ENCODE measurements at places on chromosomes 12 and 14.

DNA sequence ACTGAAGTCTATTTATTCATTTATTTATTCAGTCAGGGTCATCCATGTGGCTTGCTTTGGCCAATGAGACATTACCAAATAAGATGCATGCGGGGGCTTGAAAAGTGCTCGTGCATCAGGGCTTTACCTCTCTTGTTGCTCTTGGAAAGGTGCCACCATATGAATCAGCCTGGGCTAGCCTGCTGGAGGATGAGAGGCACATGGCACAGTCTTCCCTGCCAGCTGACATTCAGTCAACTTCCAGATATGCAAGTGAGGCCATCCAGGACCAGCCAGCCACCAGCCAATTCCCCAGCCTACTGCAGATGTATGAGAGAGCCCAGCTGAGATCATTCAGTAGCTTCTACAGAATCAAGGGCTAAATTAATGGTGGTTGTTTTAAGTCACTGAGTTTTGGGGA, 105.2 kb upstream of the RPH3A start:
- DNase-seq, result no peak

DNA sequence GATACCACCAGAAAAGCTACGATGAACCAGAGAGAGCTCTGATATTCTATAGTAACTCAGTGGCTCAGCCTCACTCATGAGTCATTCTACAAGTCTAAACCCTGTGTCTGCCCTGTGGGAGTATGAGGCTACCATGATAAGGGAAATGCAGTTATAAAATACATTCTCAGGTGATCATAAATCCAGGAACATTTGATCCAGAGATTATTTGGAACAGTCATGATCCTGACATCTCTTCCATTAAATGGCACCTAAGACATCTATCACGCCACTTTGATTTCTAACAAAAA, 202.6 kb upstream of the RASSF8 start:
- DNase-seq, result no peak

DNA sequence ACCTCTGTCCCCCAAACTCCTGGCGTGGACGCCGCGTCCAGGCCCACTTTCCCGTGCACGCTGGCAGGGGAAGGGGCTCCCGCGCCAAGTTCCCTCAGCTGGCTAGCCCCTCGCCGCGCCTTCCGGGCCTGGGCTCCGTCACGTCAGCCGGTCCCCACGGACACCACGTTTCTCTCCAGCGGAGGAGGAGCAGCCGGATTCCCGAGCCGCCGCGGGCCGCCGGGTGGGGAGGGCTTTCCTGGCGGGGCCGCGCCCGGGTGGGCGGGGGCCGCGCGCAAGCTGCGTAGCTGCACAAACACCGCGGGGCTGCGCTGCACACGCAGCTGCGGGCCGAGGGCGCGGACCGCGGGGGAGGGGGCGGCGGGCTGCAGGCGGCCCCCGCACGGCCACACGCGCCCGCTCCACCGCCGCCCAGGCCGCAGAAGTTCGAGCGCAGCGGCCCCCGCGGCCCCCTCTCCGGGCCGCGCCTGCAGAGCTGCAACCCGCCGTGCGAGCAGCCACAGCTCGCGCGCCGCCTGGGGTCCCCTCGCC, 45.1 kb upstream of the PNMA1 start:
- no peak for DNase-seq

GRCh38 chr14:104319491-104320241, 181.3 kb downstream of the KIF26A start:
- no peak for DNase-seq

GRCh38 chr12:62931477-62931876, 3.5 kb downstream of the PPM1H start:
- no peak for DNase-seq

DNA sequence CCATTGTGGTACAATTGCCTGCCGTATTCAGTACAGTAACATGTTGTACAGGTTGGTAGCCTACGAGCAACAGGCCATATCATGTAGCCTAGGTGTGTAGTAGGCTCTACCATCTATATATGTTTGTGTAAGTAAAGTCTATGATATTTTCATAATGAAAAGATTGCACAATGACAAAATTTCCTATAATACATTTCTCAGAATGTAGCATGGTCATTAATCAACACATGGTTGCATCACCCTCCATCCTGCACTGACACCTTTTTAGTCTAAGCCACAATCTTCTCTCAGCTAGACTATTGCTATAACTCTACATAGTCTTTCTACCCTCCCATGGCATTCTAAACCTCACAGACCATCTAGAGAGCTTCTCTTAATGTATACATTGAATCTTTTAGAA, 158.5 kb upstream of the HMGA2 start:
- no peak for DNase-seq

GRCh38 chr12:48023386-48023785, 19.1 kb upstream of the COL2A1 start:
- DNase-seq, result no peak

DNA sequence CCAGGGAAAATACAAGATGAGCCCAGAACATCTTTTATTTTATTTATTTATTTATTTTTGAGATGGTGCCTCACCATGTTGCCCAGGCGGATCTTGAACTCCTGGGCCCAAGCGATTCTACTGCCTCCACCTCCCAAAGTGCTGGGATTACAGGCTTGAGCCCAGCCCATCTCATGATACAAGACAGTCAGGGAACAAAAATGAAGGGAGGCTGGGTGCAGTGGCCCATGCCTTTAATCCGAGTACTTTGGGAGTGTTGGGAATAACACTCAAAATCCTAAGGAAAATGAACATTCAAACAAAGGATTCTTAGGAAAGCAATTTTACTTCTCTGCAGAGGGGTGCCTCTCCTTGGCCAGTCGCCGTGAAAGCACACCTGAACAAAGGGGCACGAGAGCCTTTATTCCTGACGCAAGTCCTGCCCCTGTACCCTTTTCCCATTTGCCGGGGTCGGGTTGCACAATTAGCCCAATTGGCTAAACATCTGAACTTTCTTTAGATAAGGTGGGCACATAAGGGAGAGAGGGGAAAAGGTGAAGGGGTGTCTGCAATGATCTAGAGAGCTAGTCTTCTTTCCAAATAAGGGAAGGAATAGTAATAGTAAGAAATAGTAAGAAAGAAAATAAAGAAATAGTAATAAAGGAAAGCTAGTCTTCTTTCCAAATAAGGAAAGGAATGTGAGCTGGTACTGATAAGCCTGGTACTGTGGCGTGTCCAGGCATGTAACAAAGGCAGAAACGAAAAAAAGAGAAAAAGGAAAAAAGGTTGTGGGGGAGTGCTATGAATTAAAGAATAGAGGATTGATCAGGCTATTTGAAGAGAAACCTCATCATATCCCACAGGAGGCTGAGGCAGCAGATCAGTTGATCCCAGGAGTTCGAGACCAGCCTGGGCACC, 13.4 kb downstream of the NCAPD2 start:
- DNase-seq, result no peak

- DNase-seq, result no peak
These were observed 31.9 kb upstream of the IFNG-AS1 start for GRCh38 chr12:67957383-67957782.

- no peak for DNase-seq
These were observed 211.8 kb downstream of the ANO2 start for GRCh38 chr12:5733136-5733755.

GRCh38 chr12:90010089-90010488, 301.5 kb upstream of the ATP2B1 start:
- DNase-seq, result no peak

GRCh38 chr14:26528415-26529182, 69.2 kb downstream of the NOVA1 start:
- DNase-seq, result no peak

DNA sequence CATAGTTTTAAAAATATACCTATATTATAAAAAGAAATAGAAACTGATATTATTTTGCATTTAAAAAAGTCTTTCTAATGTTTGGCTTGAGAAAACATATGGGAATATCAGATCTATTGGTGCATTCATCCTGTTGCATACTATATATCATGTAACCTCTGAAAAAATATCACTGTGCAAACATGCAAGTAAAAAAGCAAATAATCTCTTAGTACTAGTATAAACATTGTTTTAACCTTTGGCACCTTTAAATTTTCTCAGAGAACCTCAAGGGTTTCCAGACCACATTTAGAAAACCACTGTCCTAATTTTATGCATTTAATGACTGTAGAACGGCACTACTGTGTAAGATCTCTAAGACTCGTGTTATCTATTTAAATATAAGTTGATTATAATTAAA, 416.8 kb downstream of the LRFN5 start:
- no peak for DNase-seq

DNA sequence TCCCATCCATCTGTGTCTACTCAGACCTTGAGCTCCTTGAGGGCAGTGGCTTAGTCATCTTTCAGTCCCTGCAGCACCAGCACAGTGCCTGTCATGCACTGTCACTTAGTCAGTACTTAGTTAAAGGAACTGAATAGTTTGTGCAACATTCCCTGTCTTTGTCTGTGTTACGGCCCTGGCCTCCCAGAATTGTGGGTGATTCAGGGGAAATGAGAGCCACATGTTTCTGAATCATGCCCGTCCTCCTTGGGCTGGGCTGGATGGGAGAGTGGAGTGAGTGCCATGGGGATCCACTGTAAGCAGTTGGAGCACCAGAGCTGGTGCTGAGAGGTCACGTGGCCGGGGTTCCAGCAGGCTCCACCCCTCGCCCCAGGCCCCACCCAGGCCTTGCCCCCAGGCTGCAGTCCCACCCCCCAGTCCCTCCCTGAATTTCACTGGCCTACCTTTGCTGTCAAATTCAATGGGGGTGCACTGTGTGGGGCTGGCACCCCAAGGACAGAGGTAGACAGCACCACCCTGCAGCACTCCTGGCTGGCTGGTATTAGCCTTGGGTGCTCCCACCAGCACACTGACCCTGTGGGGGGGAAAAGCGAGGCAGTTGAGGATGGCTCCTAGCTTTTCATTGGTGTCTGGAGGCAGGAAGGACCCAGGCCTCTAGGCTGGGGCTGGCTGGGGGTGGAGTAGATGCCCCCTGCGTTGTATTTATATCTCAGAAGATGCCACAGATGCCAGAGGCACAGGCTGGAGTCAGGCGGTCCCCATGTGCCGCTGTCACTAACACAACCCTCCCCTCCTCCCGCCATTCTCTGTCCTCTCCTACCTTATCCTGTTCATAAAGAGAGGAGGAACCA, 7.5 kb downstream of the ITGA5 start:
- DNase-seq, result no peak

DNA sequence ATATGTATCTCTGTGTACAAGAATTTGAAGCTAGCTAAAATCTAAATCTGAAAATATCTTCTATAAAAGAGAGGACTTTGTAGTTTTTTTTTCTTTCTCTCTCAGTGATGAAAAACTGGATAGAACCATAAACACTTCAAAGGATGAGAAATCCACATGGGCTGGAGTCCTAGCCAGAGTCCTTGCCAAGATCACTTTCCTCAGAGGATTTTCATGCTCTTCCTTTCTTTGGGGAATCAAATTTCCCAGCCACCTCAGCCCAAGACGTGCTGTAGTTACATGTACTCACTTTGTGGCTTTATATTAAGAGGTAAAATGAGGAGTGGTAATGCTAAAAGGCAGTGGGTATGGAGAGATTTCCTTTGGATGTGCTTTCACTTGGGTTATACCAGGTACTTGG, 110.3 kb downstream of the SLC38A1 start:
- DNase-seq, result no peak

DNA sequence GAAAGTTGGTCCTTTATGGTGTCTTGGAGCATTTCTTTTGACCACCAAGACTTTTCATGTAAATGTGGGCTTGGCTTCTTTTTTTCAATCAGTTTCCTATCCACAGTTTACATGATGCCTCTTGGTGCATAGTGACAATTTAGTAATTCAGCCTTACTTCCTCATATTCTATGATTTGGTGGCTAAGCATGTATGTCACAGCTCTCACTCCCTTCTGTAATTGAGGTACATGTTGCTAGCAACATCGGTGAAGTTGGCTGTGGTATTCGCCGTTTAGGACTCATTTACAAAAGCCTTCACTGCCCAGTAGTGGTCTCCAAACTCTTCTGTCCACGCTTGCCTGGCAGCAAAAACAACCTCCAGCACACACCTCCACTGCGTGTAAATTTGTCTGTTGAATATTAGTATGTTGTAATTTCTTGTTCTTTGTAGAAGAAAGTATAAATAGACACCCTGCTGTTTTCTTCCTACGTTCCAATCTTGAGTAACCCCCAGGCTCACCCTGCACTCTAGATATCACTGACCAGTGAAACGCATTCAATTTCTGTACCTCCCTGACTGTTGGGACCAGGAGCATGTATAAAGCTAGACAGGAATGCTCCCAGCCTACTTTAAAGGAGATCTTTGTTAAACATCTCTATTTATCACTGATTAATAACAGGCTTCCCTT, 90.4 kb downstream of the PPP2R5C start:
- DNase-seq, result no peak

- no peak for DNase-seq
These were observed 100.3 kb downstream of the LIN7A start for GRCh38 chr12:80837342-80837978.

DNA sequence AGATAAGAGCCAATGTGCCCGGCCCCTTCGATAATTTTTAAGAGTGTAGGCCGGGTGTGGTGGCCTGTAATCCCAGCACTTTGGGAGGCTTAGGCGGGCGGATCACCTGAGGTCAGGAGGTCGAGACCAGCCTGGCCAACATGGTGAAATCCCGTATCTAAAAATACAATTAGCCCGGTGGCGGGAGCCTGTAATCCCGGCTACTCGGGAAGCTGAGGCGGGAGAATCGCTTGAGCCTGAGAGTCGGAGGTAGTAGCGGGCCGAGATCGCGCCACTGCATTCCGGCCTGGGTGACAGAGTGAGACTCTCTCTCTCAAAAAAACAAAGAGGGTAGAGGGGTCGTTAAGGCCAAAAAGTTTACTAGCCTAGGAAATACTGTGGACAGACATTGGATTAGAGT, 2.6 kb downstream of the KRAS start:
- no peak for DNase-seq

GRCh38 chr12:2795291-2796186, 769 bp downstream of the FKBP4 start:
- DNase-seq, result peak; percentile 48

GRCh38 chr14:94164685-94165431, 9.3 kb upstream of the PPP4R4 start:
- no peak for DNase-seq

DNA sequence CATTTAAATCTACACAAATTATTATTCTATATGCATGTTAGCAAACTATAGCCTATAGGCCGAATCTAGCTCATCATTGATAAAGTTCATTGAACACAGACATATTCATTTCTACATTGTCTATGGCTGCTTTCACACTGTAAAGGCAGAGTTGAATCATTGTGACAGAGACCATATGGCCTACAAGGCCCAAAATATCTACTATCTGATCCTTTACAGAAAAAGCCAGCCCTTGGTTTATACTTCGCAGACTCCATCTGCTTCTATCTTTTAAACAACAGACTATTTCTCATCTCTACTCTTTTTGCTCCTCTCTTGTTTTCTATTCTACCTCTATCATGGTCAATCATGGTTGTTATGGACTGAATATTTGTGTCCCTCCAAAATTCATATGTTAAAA, 190.7 kb downstream of the EXOC5 start:
- no peak for DNase-seq

- DNase-seq, result no peak
These were observed 127.5 kb downstream of the TMX1 start for GRCh38 chr14:51367600-51367931.

- no peak for DNase-seq
These were observed 9.4 kb downstream of the SETD1B start for GRCh38 chr12:121812921-121813896.

- no peak for DNase-seq
These were observed 23.0 kb downstream of the SERPINA3 start for GRCh38 chr14:94635154-94635553.

GRCh38 chr12:82745063-82745674, 58.5 kb downstream of the TMTC2 start:
- DNase-seq, result no peak

- DNase-seq, result no peak
These were observed 72.0 kb downstream of the RIMBP2 start for GRCh38 chr12:130644146-130644545.

GRCh38 chr12:81668475-81668874, 90.7 kb downstream of the PPFIA2 start:
- no peak for DNase-seq

GRCh38 chr12:16329594-16329993, 17.9 kb upstream of the MGST1 start:
- DNase-seq, result no peak
